ENCODE measurements at places on chromosomes 16 and 17.
A peak's percentile ranks its signal among the peaks of the same experiment; 100 is the strongest.

DNA sequence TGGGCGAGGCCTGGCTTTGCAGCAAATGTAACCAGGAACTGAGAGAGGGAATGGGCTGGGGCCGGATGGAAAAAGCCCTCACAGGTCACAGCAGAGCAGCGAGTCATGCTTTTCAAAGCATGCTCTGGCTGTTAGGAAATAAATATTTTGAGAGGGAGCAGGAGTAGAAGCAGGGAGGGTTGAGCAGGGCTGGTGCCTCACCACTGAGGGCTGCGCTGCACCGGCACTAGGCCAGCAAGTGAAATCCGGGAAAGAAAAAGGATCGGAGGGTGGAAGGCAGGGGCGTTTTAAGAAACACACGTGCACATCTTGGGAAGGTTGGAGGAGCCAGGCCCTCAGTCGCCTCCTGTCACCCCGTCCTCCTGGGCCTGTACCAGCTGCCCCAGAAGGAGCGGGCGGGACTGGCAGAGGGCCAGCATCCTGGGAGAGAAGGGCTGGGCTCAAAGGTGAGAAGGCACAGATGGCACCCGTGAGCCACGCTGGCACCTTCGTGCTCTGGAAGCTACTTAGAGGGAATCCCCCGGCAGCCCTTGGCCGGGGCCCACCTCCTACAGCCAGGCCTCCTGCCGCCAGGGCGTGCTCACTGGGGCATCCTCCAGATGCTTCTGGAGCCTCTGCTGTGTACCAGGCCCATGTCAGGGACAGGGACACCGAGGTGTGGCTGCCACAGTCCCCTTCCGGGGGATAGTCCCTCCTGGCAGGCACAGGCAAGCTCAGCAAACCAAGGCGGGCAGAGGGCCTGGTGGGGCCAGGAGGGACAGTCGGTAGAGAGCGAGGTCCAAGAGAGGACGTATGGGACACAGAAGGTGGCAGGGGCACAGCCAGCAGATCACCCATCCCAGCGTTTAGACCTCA is 71.5 kb upstream of the PLCG2 start:
- DNase-seq = peak; percentile 69

GRCh38 chr16:22375117-22375962 is 921 bp upstream of the CDR2 start:
- no peak for DNase-seq

DNA sequence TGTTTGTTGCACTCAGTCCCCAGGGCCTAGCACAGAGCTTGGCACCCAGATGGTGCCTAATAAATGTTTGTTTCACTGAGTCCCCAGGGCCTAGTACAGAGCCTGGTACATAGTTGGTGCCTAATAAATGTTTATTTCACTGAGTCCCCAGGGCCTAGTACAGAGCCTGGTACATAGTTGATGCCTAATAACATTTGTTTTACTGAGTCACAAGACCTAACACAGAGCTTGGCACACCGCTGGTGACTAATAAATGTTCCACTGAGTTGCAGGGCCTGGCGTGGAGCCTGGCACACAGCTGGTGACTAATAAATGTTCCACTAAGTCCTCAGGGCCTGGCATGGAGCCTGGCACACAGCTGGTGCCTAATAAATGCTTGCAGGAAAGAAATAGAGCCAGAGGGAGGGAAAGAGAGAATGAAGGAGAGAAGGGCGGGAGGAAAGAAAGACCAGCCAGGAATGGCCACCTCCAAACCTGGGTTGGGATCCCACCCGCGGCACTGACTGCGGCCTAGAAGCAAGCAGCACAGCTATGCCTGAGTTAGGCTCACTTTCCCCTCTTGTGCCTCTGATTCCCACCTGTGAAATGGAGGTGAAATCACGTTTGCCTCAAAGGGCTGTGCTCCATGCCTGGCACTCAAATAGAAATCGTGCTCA is 7.5 kb downstream of the SLC5A11 start:
- DNase-seq = no peak

- DNase-seq = peak; percentile 29
Observed at GRCh38 chr16:82741073-82741615, 114.4 kb downstream of the CDH13 start.

All from choroid plexus epithelial cell (primary cell).